Renal pelvis (tissue), 12 donors: ENCODE measurements at places on chromosomes 4 and X. TPM values are rescaled to one million over a fixed set of nuclear protein-coding genes. Genes with fewer than 3 reads are reported as not detected.

Gene STBD1
- 2.6 TPM for polyA plus RNA-seq

Gene GPRASP2
- polyA plus RNA-seq: 36.7 TPM

Gene USP17L17
- polyA plus RNA-seq: not detected

Gene PAGE2B
- not detected for polyA plus RNA-seq

Gene CC2D2A
- polyA plus RNA-seq: 49.0 TPM

Gene MED14
- 44.8 TPM for polyA plus RNA-seq

Gene HERC5
- polyA plus RNA-seq: 4.9 TPM

GRCh38 chr4:48361012-48361400, 19.7 kb downstream of the SLAIN2 start:
- no peak for DNase-seq

GRCh38 chrX:63349307-63349706, 1.8 kb downstream of the SPIN4 start:
- no peak for DNase-seq

- DNase-seq: no peak
Observed at GRCh38 chr4:10172278-10172921, 55.8 kb upstream of the WDR1 start.

DNA sequence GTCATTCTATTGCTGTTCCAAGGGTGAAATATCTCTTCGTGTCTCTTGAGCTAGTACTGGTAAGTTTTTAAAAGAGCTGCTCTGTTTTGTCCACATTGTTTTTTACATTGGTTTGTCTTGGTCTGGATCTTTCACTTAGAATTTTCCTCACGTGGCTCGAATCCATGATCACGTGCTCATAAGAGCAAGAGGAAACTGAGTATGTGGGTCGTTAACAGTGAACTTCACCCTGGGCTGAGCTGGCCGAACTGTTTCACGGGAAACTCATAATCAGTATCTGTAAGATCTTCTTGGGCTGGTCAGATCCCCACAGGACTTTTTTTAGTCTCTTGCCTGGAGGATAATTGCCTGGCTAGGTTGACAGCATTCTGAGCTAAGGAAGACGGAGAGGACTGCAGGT, 77.8 kb upstream of the HELT start:
- DNase-seq: no peak

- DNase-seq: no peak
Observed at GRCh38 chrX:19823031-19823430, 64.4 kb downstream of the SH3KBP1 start.

- no peak for DNase-seq
Observed at GRCh38 chr4:85116008-85116407, 149.5 kb upstream of the WDFY3 start.

GRCh38 chrX:41906515-41907187, 16.7 kb downstream of the CASK start:
- no peak for DNase-seq

DNA sequence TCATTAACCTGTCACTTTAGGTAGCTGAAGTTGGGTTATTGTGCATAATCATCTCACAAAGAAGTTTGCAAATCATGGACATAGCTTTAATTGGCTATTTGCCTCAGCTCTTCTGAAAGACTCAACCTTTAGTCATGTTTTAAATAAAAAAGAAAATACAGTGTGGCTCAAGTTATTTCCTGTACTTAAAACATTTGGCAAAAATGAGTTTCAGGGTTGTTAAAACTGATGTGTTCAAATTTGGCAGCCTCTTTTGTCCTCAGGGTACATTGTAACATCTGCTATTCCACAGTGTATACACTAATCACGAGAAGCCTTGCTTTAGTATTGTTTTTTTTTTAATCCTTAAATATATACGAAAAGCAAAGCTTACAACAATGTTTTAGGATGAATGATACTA, 31.5 kb upstream of the HPGD start:
- no peak for DNase-seq

GRCh38 chrX:95152810-95153209, 1478.8 kb downstream of the FAM133A start:
- DNase-seq: no peak

- no peak for DNase-seq
Observed at GRCh38 chrX:2500803-2501558, at the start of the genes DHRSX and ZBED1. DHRSX (minus strand) TSS chrX:2500976; CDS start chrX:2500925, 51 bp downstream. ZBED1 (minus strand) TSS chrX:2500976; CDS start chrX:2490719, 10,257 bp downstream.

GRCh38 chrX:140572724-140573123, 67.9 kb upstream of the SOX3 start:
- peak; percentile 11 for DNase-seq
